ENCODE measurements at places on chromosomes 3 and 15.

- peak; percentile 93 for DNase-seq
Measured at GRCh38 chr3:56556908-56557830, at the start of gene CCDC66. Gene CCDC66 (plus strand): TSS chr3:56557175. CDS start chr3:56557243, 68 bp downstream.

- DNase-seq: no peak
Measured at GRCh38 chr15:80530737-80531365, 126.7 kb downstream of the ARNT2 start.

DNA sequence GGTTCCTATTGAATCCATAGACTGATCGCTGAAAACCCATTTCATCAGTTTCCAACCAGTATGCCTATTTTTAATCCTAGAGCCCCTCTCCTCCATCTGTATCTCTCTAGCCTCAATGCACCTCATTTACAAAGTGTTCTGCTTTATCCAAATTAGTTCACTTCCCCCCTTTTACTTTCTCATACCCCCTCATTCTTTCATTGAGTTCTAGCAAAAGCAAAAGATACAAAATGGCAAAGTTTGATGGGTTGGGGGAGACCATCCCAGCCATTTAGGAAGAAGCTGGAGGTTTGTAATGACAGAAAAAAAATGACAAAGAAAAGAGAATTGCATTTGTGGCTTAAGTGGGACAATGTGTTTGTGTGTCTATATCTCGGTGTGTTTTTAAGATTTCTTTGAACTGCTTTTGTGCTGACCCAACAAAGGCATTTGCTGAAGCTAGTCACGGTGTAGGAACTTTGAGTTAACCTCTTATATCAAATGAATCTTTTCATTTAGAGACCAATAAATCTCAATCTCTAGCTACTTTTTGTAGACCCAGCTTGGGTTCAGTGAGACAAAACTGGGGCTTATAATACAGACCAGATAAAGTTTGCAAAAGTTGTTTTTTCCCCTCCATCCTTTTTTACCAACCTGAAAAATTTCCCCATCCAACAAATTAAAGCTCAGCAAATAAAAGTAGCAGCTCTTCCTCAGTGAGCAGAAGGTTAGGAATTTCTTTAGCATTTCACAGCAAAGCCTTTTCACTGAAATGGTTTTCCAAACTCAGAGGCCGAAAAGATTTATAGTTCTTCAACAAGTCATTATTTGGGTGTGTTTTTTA, 18.7 kb downstream of the NR2F2 start:
- no peak for DNase-seq

GRCh38 chr3:99651531-99651930, 13.1 kb downstream of the COL8A1 start:
- DNase-seq: no peak

GRCh38 chr3:117149584-117149983, 440.0 kb downstream of the TUSC7 start:
- DNase-seq: no peak

DNA sequence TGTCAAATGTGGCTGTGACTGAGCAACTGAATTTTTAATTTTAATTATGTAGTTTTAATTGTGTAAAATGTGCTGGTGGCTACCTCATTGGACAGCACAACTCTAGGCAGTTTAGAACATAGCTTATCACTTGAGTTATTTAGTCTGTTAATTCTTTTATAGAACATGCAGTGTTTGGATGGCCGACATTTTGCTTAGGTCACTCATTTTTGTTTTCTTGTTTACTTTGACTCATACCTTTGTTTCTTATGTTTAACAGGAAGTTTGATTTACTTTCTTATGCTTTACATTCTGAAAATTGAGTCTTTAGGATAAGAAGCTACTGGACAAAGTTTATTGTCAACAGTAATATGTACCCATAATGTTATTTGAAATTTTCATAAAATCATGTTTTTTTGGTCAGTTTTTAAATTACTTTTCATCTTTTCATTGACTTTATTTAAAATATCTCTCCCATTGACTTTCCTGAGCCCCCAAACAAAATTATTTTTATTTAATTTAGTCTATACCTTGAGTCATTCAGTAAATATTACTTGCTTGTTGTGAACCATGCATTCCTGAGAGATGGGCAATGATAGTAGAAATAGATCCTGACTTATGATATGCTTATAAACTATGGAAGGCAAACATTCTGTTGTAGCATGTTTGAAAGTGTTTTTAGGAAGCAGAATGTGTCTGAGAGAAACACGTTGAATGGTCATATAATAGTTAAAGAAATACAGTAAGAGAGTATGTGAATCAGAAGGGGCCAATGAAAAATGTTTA, 60.6 kb downstream of the TCF12 start:
- DNase-seq: no peak

DNA sequence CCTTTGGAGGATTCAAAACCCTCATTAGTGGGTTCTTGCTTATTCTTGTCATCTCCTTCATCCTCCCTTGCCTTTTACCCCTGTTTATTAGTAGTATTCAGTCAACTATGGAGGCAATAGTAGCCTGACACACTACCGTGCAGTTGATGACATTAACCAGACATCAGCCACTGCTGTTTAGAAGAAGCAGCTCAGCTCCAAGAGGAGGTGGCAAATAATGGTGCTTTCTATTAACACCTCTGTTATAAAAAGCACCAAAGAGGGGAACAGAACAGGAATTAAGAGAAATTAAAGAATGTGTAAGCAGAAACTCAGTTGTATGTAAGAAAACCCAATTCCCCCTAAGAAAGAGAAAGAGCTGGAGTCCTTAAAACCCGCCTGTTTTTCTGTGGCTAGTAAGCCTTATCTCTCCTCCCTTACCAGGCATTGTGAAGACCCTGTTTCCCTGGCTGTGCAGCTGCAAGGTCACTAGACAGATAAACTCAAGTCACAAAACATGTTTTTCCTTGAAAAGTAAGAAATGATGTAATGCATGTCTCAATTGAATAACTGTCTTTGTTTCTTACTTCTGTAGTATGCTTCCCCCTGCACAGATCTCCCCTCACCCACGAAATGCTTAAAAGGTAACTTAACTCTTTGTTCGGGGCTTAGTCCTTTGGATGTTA, 21.2 kb downstream of the CCR4 start:
- DNase-seq: no peak

DNA sequence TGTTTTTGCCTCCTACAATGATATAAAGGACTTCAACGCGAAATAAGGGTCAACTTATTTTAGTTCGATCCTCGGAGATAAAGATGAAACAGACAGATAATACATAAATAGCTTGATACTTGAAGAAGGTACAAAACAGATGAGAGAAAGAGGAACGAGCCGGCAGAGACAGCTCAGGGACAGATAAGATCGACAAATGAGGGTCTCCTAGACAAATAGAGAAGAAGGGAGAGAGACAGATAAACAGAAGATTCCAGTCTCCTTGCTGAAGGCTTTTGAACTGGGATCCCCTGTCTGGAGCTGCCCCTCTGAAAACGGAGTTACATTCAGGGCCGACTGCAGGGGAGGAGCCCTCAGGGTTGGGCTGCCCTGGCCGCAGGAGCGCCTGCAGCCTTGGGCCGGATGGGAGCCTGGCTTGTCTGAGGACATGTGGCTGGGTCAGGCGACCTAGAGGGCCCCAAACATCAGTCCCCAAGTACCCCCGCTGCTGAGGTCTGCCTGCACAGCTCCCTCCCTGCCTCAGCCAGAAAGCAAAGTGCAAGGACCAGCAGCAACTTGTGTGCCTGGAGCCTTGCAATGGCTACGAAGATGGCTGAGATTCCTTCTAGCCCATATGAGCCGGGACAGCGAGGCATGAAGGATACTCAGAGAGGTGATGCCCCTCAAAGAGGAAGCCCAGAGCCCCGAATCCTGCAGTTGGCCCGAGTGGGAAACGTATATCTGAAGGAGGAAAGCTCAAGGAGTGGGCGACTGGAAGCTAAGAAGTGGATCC, 926 bp upstream of the SKOR1 start:
- DNase-seq: no peak

- DNase-seq: no peak
Measured at GRCh38 chr3:196365736-196366135, 27.5 kb upstream of the TM4SF19 start.

DNA sequence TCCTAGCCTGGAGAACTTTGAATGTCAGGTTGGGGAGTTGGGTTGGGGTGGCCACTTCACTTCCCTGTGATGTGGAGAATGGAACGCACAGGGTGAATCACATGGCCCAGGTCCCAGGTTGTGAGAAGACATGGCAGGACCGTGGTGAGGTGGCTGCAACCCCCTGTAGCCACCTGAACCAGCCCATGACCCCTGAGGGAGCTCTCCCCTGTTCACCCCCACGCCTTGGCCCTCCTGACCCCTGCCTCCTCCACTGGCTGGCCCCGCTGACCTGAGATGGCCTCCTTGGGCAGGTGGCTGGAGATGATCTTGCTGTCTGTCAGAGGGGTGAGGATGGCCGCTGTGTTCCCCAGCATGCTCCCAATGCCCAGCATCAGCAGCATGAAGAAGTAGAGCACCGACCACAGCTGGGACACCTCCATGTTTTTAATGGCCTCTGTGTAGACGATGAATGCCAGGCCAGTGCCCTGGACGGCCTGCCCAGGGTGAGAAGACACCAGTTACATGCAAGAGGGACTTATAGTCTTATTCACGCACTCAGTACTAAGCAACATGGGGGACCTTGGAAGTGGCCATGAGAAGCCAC, 31.0 kb downstream of the SLC6A20 start:
- no peak for DNase-seq

- DNase-seq: no peak
Measured at GRCh38 chr3:196741249-196741889, 1.7 kb downstream of the PAK2 start.

- no peak for DNase-seq
Measured at GRCh38 chr3:151580591-151580990, 119.7 kb upstream of the IGSF10 start.

- DNase-seq: no peak
Measured at GRCh38 chr15:80915472-80915871, 74.1 kb downstream of the MESD start.

DNA sequence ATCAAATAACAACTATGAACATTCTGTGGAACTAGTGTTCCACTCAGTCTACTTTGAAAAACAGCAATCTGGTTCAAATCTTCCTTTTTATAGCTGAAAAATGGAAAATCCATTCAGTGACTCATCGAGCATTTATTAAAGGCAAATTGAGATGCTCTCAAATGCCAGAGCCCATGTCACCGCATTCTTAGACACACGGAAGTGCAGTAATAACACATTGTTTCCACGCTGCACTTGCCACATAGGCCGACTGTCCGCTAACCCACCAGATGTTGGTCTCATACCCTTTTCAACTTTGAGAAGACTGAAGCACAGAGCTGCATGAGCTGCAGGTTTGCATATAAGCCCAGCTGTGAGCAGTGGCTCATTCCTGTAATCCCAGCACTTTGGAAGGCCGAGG, 95.9 kb downstream of the TMEM266 start:
- DNase-seq: no peak

- no peak for DNase-seq
Measured at GRCh38 chr3:25585361-25586166, 79.1 kb downstream of the TOP2B start.

- no peak for DNase-seq
Measured at GRCh38 chr3:71580636-71581456, 2.7 kb downstream of the FOXP1 start.

DNA sequence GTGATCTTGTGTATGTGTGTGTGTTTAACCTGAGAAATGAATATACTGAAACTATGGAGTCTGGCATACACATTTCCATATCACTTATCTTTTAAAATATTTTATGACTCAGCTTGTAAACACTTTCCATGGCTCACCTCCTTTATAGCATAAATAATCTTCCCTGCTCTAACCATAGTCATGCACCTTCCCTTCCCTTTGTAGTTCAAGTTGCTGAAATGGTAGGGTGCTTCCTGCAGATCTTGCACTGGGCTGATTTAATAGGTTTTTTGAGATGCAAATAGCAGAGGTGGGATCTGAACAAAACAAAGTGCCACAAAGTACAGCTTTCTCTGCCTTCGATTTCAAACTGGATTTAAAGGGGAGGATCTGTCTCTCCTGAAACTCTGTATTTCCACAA, 712.7 kb upstream of the LMCD1 start:
- no peak for DNase-seq

DNA sequence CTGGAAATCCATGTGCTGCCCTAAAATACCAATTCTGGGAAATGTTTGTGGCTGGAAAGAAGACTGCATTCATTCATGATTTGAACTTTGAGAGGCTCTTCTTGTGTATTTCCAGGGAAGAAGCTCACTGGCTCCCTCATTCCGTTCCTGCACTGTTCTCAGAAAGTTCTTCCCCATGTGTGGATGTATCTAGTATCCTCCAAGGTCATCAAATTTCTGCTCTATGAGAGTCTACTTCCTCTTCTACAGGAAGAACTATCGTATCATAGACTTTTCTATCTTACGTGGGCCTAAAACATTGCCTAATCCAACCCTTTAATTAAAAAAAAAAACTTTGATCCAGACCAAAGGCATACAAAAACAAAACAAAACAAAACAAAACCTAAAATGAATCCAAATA, 2.9 kb downstream of the CCR3 start:
- no peak for DNase-seq

GRCh38 chr3:116181159-116181558, 264.1 kb downstream of the LSAMP start:
- DNase-seq: no peak

GRCh38 chr3:116614795-116615362, 94.7 kb upstream of the TUSC7 start:
- no peak for DNase-seq

GRCh38 chr15:36882487-36883131, 217.7 kb downstream of the MEIS2 start:
- no peak for DNase-seq

DNA sequence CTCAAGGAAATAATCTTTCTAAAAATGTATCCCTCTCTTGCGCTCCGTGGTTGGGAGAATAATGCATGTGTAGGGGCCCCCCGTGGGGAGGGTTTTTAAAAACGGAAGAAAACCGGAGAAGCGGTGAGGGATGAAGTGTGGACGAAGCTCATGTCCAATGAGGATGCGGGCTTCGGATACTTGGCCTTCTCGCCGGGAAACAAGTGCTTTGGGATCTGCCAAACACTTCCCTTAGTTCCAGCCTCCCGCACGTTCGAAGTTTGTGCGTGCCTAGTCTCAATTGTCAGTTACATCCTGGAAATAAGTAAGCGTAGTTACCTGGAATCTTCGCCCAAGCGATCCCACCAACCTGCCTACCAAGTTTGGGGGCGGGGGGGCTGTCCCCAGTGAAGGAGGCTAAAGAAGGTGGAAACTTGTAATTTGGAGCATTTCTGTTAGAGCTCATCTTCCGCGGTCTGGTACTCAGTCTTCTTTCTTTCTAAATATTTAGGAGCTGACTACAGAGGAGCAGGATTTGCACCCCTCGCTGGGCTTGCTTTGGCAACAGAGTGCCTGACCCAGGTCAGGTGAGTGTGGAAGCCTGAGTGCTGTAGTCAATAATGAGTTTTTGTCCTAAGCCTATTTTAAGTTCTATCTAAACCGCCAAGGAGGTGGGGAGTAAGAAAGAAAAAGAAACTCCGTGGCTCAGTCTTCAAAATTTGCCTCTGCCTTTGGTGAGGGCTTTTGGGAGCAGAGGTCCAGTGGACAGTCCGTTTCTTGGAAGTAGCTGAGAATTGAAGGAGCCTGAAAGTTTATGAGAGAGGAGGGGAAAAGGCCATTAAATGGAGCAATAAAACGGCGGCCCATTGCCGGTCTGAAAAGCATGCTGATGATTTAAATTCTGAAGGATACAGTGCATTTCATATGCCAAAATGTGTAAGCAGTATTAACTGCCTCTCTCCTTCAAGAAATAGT, 1.1 kb downstream of the ITPR1 start:
- DNase-seq: peak; percentile 39

- no peak for DNase-seq
Measured at GRCh38 chr3:23950293-23950692, 5.2 kb downstream of the NR1D2 start.
